ENCODE measurements at places on chromosomes 2 and 18. TPM values are rescaled to one million over a fixed set of nuclear protein-coding genes. Genes with fewer than 3 reads are reported as not detected.

- DNase-seq = no peak
Observed at GRCh38 chr18:44324361-44324760, 356.3 kb upstream of the SETBP1 start.

DNA sequence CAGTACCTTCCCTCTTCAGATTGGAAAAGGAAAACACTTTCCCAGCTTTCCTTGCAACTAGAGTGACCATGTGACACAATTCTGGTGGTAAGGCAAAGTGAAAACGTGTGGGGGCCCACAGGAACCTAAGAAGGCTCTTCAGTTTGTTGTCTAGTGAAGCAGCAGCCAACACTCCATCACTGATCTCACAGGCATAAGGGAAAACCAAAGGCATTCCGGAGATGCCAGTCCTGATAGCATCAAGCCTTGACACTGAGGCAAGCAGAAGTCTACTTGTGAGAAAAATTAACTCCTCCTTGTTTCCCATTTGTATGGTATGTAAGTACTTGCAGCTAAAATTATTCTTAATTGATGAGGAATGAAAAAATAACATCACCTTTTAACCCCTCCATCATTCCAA, 88.3 kb downstream of the ETAA1 start:
- DNase-seq = no peak

GRCh38 chr18:48460929-48461583, 51.9 kb upstream of the ZBTB7C start:
- DNase-seq = no peak

GRCh38 chr2:235898766-235899165, 269.4 kb downstream of the GBX2 start:
- no peak for DNase-seq

D2HGDH gene
- total RNA-seq = 9.1 TPM

CCDC102B gene
- total RNA-seq = 30.9 TPM

TTN gene
- 1,236 TPM for total RNA-seq

- no peak for DNase-seq
Observed at GRCh38 chr2:220071696-220072095, 444.3 kb downstream of the SLC4A3 start.

- no peak for DNase-seq
Observed at GRCh38 chr2:12641441-12641840, 75.3 kb upstream of the TRIB2 start.

ECEL1 gene
- 0.31 TPM for total RNA-seq

TTL gene
- 36.3 TPM for total RNA-seq
